ENCODE measurements at places on chromosomes 1 and 21.

GRCh38 chr1:222387007-222387814 is 160.7 kb downstream of the HHIPL2 start:
- no peak for DNase-seq

DNA sequence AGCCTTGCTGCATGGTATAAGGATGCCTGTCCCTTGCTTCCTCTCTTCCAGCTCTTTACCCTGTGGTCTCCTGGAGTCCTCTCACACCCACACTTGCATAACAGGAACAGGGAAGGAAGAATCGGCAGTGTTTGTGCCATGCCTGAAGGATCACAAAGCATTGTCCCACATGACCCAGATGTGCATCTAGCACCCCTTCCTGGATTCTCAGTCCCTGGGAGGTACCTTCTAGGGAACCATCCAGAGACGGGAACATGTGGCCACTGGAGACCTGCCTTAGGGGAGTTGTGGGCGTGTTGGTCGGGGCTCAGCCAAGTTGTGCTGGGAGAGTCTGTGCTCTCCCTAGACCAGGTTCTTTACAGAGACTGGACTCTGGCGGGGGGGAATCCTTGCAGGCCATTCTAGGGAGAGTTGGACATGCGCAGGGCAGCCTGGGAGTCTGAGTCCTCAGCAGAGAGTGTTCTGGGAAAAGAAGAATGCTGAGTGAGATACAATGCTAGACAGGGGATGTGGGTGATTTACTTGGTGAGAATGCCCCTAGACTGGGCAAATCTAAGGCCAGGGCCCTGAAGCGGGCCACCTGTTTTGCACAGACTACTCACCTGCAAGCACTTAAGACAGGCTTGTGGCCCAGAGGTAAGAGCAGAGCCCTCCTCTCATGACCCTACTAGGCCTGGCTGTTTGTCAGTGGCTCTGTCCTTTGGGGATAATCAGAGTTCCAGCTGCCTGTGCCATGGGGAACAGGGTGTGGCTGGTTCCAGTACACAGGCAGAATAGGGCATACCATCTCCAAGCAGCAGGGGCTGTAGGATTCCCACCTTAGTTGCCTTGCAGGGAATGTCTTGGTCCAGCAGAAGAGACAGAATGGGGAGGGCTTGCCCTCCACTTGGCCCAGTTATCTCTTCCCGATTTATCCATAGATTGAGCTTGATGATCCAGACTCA is 89.8 kb downstream of the MAN1C1 start:
- no peak for DNase-seq

DNA sequence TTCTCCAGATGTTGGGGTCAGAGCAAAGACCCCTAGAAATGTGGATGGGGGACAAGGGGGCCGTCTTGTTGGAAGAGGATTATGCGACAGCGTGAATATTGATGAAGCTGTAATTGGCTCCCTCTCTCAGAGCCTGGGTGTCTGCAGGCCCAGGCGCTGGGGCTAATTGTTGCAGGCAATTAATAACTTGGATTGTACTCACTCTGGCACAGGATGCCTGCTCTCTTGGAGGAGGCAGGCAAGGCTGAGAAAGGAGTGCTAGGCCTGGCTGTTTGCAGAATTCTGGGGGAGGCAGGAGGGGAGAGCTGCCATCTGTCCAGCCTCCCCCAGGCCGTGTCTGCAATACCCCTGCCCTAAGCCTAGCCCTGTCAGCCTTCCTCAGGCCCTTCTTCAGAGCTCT is 4.1 kb upstream of the DISP3 start:
- no peak for DNase-seq

DNA sequence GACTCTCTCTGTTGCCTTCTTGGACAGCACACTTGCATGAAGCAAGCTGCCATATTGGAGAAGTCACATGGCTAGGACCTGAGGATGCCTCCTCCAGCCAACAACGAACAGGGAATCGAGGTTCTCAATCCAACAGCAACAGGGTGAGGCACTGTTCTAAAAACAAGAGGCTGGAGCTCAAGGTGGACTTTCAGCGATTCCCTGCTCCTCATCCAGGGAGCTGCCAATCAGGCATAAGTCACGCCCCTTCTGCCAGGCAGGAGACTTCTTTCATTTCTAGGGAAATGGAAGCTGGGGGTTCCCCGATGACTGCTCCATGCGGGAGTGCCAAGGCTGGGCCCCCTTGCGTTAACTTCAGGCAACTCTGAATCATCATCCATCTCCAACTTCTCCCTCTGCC is 22.7 kb upstream of the IFNAR1 start:
- no peak for DNase-seq

DNA sequence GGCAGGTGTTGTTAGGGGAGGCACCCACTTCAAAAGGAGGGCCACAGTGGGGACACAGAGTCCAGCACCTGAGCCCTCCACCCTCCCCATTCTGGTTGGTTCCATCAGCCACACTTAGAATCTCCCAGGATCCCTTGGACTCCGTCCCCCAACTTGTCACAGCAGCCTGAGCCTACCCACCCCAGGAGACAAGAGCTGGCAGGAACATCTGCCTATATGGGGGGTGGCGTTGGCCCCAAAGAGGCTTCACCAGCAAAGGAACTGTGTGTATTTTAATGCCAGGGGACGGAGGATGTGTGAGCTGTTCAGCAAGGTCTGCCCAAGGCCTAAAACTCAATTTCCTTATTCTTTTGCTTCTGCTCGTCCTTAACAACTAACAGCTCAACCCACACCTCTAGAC is 86.4 kb upstream of the TMEM51 start:
- no peak for DNase-seq

- no peak for DNase-seq
Measured at GRCh38 chr21:27954543-27955165, 987.8 kb upstream of the ADAMTS5 start.

DNA sequence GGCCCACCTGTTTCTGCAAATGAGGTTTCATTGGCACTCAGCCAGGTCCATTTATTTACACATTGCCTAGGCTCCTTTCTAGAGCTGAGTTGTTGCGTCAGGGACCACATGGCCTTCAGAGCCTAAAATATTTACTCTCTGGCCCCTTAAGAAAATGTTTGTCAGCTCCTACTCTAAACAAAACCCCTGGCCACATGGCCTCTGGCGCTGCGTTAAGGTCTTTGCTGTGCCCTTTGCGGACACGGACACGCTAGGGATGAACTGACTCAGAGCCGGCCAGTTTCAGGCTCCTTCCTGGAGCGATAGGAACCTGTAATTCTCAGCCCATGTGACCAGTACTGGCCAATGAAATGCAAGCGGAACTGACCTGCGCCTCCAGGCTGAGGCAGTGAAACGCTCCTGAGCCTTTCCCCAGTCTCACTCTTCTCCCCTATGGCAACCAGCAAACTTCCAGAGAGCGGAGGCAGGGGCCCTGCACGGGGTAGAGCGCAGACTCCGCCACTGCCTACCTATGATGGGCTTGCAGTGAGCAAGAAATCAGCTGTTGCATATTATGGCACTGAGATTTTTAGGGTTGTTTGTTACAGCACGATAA is 160.3 kb downstream of the ETS2 start:
- no peak for DNase-seq

DNA sequence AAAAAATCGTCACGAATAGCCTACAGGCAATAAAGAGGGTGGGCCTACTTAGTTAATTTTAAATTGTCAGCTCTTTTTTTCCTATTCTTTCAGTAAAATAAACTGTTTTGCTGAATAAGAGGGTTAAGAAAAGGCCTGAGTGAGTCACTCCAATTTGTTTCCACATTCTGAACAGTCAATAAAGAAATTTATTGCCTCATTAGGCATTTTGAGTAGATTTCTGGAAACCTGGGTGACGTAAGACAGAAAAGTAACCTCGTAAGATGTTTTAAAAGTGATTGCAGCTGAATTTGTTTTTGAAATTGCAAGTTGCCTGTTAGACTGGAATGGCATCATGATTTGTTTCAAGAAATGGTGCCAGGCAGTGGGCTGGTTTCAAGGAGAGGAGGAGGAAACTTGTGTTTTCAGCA is 439.3 kb downstream of the USP25 start:
- no peak for DNase-seq

- no peak for DNase-seq
Measured at GRCh38 chr1:89754518-89754917, 66.3 kb upstream of the LRRC8D start.

DNA sequence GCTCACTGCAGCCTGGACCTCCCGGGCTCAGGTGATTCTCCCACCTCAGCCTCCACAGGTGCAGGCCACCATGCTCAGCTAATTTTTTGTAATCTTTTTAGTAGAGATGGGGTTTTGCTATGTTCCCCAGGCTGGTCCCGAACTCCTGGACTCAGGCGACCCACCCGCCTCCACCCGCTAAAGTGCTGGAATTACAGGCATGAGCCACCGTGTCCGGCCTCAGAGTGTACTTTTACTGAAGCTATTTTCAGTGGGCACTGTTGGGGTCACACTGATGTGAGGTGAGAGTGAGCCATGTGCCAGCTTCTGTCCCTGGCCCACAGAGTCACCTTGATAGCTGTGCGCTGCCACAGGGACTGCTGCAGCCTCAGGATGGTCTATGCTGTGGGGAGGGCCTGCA is 25.3 kb upstream of the HHAT start:
- DNase-seq: no peak

DNA sequence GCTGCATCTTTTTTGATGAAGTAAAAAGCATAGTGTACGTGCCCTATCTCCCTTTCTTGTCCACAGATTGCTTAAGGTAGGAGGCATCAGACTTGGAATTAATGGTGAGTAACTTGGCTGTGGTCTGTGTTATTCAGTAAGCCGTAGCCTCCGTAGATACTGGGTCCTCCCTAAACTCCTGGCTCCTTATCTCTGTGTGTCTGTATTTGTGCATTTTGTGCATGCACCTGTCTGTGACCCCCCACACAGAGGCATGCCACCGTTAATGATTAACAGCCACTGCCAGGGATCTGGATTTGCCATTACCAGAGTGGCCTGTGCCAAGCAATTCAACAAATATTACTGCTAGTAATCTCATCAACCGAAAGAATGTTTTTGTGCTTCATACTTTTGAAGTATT is 31.9 kb downstream of the MAP3K21 start:
- DNase-seq: no peak

All from mammary epithelial cell (primary cell).